ENCODE measurements at places on chromosomes 1 and 21.

GRCh38 chr21:31660259-31660565 is 719 bp downstream of the SOD1 start:
- peak; percentile 13 for DNase-seq

- peak; percentile 85 for DNase-seq
Observed at GRCh38 chr1:159015440-159015909, 5.8 kb downstream of the IFI16 start.

DNA sequence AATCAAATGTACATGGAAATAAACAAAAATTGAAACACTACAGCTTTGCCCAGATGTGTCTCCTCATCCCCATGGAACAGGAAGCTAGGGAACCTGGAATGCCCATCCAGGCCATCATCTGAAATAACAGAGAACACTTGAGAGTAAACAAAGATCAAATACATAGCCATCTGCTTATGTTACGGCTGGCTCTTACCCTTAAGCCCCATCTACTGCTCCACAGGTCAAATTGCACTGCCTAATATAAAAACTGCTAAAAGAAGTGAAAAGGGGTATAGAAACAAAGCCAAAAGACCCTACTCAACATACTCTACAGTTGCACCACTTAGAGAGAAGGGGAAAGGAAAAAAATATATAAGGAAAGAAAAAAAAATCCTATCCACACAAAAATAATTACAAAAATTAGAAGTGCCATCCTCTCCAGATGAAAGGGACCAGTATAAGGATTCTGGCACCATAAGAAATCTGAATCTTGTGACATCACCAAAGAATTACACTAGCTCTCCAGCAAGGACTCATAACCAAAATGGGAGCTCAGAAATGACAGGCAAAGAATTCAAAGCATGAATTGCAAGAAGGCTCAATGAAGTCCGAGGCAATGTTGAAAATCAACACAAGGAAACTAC is 26.9 kb downstream of the OR6Y1 start:
- DNase-seq, result peak; percentile 50

DNA sequence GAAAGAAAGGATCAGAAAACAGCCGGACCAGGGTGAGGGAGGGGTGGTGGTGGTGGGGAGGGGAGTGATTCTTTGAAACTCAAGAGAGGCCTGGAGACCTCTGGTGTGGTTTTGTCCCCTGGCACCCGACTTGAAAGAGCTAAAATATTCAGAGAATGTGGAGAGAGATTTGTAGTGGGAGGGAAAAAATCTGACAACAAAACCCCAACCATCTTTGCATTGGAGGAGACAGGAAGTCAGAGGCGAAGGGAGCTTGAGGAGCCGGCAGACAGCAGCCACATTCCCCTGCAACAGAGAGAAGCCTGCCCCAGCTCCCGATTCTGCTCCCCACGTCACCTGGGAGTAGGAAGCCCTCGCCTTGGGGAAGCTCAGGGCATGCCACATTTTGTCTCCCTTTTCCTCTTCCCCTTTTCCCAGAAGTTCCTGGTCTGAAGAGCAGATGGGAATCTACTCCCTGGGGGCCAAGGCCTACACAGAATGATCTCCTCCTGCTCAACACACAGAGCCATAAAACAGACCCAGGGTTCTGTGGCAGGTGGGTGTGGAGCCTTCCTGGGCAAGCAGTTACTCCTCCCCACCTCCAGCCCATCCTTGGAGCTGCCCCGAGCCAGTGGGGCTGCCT is 84.9 kb downstream of the ITPKB start:
- DNase-seq, result peak; percentile 57

DNA sequence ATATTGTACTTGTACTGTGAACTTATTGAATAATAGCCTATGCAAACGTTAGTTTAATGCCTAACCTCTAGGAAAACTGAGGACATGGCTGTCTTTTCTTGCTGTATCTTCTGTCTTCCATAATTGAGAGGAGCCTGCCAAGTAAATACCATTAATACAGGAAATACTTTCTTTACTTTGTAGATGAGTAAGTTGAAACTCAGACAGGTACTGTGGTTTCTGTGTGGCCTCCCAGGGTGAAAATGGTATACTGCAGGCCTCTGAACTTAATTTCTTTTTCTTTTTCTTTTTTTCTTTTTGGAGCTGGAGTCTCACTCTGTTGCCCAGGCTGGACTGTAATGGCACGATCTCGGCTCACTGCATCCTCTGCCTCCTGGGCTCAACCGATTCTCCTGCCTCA is 208.8 kb upstream of the ADGRL4 start:
- DNase-seq, result no peak
